ENCODE measurements at places on chromosomes 5 and 9.

DNA sequence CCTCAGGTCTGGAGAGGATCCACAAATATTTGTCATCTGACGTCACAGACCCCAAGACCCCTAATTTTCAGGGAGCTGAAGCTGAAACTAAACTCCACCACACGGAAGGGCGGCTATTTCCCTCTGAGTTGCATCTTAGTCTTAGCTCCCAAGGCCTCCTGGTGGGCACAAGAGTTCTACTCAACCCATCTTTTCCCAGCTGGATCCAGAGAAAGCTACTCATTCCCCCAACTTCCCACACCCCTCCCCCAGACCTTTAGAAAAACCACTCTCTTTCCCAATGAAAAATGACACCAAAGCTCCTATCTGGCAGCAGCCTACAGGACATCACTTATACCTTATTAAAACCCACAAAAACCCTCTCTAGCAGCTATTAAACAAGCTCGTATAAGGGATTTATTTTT, 67.1 kb upstream of the SLC1A1 start:
- no peak for DNase-seq

DNA sequence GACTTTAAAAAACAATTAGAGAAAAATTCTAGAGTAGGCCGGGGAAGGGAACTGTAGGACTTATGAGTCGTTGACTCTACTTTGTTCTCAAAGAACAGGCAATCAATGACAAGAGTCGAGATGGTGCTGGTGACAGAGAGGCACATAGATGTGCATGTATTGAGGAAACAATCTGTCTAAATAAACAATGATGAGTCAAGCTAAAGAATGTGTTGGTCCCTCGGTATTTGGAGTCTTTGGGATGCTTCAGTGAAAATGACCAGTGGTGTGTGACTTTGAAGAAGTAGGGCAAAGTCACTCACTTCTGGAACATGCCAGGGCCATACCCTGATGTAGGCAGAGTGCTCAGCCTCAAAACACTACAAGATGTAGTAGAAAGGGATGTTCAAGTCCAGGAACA, 288.1 kb upstream of the PANK3 start:
- DNase-seq = no peak

- DNase-seq = peak; percentile 53
Observed at GRCh38 chr5:80083101-80083890, 48.1 kb downstream of the THBS4 start.

- no peak for DNase-seq
Observed at GRCh38 chr5:1751026-1751863, 48.4 kb downstream of the MRPL36 start.

GRCh38 chr9:121179930-121180681, 21.6 kb downstream of the RAB14 start:
- DNase-seq = no peak

GRCh38 chr9:126839301-126839700, 21.1 kb upstream of the ZBTB34 start:
- no peak for DNase-seq

- DNase-seq = no peak
Observed at GRCh38 chr5:172556262-172556661, 84.8 kb upstream of the NEURL1B start.

- peak; percentile 47 for DNase-seq
Observed at GRCh38 chr5:81779125-81779915, 28.4 kb upstream of the SSBP2 start.

All from activated T-cell treated with anti-CD3 and anti-CD28 coated beads, Interleukin-2, amount 50 U/mL, for 1 hour (primary cell).